GM03348 (cell line): ENCODE measurements at places on chromosomes 11 and 22.

DNA sequence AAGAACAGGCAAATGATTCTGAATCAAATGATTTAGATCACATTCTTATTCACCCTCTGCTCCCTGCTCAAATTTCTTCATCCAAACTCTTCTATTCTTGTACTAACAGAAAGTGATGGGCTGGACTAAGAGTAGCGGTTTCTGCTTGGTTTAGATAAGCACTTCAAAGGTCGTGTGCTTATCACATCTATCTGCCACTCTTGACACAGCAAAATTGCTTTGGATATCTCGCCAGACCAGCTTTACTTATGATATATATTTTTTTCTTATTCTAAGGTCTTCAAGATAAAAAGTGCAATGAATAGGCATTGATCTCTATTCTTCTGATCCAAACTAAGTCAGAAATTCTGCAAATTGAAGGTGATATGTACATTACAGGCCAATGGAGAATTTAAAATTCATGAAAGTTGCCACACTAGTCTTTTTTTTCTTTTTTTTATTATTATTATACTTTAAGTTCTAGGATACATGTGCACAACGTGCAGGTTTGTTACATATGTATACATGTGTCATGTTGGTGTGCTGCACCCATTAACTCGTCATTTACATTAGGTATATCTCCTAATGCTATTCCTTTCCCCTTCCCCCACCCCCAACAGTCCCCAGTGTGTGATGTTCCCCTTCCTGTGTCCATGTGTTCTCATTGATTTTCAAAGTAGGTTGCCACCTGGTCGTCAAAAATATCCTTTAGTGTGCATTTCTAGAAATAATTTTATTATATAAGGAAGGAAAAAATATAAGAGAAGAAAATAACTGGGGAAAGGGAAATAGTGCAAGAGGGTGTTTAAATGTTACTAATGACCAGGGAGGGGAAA lies 1941.0 kb upstream of the RAG2 start:
- DNase-seq, result no peak

- DNase-seq, result no peak
Measured at GRCh38 chr11:11660363-11660740, 38.5 kb upstream of the GALNT18 start.

- no peak for DNase-seq
Measured at GRCh38 chr11:45748801-45749200, 56.1 kb upstream of the SLC35C1 start.

- peak; percentile 82 for DNase-seq
Measured at GRCh38 chr22:30235687-30236170, 10.8 kb downstream of the LIF start.
